ENCODE measurements at places on chromosomes 12 and 14.

DNA sequence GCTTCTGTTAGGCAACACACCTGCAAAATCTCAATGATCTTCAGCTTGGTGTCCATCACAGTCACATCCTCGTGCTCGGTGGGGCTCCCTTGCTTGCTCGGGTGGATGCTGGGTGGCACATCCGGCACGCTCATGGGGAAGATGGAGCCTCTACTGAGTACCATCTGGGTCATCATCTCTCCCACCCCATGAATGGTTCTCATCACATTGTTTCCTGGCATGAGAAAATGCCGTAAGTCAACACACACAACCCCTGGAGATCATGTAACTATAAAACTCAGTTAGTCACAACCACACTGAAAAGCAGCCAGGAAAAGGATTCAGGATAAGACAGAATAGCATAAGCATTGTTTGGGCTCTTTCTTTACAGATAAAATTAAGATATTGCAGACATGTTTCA is 201.1 kb downstream of the ITPR2 start:
- DNase-seq: no peak

- DNase-seq: no peak
Measured at GRCh38 chr14:74425525-74426201, 347 bp downstream of the SYNDIG1L start.

DNA sequence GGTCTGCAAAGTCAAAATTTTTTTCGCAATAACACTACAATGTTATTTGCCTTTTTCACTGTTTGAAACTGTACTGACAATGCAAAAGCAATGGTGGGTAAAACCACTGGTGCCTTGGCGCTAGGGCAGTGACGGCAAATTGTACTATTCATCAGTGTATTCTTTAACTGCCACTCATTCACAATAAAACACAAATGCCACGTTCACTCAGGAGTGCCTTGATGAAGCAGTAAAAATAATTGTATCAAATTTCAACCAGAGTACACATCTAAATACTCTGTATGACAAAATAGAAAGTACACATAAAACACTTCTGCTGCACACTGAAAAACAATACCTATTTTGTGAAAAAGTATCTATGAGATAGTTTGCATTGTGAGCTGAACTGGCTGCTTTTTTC is 17.8 kb downstream of the DCAF5 start:
- DNase-seq: peak; percentile 5

GRCh38 chr12:79317179-79317847 is 373.5 kb downstream of the PAWR start:
- DNase-seq: no peak

DNA sequence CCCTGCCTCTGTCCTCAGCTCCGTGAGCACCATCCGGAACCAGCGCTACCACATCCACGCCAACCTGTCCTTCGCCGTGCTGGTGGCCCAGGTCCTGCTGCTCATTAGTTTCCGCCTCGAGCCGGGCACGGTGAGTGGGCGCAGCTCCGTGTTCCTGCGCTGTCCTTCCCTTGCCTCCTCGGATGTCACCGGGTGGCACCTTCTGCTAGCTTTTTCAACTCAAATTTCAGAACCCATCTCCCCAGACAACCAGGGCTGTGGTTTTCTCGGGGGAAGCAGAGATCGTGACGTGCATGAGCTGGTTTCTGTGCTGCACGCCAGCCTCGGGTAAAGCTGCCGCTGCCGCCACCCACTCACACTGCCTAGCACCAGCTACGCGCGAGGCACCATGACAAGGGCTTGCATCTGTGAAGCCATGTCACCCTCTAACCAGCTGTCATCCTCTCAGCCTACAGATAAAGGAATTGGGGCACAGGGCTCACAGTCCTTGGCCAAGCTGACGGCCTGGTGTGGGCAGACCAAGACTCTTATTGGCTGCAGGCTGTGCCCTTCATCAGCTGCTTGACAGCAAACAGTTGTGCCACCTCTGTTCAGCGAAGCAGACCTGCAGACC is 152.1 kb downstream of the ADGRD1 start:
- no peak for DNase-seq

DNA sequence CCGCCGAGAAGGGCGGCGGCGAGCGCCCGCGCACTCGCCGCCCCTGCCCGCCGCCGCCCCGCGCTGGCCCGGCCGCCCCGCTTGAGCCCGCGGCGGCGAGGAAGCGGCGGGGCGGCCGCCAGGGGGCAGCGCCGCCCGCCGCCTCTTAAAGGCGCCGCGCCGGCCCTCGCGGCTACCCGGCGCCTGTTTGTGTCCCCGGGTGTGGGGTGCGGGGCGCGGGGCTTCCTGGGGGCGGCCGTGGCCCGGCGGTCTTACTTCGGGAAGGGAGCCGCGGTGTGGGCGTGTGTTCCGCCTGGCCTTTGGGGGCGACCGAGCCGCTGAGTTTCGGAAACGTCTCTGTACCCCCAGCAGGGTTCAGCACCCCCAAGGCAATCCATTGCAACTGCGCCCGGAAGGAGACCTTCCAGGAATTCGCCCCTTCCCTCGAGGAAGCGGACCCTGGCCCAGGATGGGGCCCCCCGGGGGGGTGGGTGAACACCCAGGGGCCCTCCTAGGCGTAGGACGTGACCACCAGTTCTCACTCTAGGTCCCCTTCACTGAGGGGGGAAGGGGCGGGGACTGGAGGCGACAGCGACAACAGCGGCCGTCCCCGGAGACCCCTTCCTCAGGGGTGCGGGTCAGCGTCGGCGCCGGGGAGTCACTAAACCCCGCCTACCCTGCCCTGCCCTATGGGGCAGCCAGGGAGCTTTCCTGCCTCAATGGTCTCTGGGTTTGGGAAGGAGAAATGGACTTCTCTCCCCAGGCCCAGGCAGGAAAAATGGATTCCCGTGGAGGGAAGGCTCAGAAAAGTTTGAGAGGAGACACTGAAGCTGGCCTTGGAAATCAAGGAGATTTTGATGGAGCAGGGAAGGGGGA is at the start of gene ITPK1:
TSS of gene ITPK1 (minus strand) at position 105 of the 855 bp plus-strand sequence. CDS start 762 bp downstream, outside the sequence.
- DNase-seq: no peak
